Anterior cingulate cortex (tissue), 58 donors: ENCODE measurements at places on chromosomes 13 and 19.

- DNase-seq, result no peak
Measured at GRCh38 chr19:48556163-48556562, 4.2 kb downstream of the SULT2B1 start.

GRCh38 chr19:46413262-46414031 is at the start of gene CCDC8:
Gene CCDC8 (minus strand): TSS chr19:46413564. CDS start chr19:46412810, 754 bp downstream.
- DNase-seq, result peak; percentile 9

DNA sequence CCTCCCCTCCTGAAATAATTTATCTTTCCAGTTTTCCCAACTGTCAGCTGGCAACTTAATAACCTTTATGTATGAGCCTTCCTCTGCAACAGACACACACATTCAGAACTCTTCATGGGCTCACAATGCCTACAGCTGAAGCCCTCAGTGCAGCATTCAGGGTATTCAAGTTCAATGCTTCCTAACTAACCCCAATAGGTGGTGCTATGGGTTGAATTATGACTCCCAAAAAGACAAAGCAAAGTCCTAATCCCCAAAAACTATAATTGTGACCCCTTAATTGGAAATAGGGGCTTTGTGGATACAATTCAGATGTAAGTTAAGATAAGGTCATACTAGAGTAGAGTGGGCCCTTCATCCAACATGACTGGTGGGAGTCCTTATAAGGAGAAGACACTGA is 202.2 kb downstream of the SUCLA2 start:
- no peak for DNase-seq

DNA sequence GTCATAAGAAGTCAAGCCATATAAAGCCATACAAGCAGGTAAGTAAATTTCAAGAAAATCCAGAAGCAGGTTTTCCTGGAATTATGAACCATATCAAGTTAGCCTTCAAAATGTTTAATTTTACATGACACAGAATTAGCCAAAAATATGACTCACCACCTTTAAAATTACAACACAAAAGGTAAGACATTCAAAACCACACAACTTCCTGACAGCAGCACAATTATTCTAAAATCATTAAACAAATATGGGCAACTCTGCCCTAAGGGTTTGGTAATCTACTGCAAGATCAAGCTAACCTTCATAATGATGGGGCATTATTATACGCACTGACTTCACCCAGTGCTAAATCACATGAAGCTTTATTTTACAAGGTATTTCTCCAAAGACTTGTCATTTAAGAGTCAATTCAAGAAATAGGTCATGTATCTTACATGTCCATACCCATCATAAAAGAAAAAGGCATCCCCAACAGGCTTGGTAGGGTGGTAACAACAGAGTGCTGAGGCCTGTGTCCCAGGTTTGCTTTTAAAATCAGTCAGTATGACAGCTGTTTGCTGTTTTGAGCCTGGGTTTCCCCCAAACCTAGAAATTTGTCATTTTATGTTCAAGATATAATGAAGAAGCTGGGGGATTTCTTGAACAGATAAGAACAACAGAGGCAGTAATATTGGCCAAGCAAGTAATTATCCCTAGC is 15.2 kb downstream of the RCBTB1 start:
- DNase-seq, result no peak

DNA sequence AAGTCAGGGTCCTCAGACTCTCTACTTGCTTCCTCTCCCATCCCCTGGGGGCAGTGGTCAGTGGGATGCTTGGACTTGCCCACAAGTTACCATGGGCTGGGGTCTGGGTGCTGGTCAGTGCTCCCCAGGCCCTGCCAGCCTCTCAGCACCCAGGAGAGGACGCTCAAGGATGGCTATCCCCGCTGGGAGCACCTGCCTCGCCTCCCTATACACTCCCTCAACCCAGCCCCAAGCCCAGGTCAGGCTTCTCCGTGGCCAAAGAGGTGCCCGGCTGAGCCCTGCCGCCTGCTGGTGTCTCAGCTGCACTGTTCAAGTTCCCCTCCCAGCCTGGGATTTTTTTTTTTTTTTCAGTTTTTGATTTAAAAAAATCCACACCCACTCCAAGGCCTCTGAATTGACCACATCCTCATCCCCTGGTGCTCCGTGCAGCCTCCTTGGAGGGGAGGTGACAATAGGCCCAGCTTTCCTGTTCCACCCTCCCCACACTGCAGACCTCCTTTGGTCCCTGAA is 10.8 kb downstream of the F2RL3 start:
- DNase-seq, result no peak

DNA sequence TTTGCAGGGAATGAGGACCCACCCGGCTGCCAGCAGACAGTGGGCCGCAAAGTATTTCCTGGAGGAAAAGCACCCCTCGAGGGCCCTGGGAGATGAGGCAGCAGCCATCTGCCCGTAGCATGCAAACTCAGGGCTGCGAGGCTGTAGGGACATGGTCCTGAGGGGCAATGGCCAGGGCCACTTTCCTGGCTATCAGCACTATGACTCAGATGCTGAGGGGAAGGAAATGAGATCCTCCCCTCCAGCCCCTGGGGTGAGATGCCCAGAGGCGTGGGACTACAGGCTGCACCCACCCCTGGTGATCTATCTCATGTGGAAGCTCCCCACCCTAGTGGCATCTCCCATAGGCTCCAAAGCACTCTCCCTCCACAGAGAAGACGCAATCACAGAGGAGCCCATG is 80.1 kb downstream of the SLC7A1 start:
- no peak for DNase-seq

DNA sequence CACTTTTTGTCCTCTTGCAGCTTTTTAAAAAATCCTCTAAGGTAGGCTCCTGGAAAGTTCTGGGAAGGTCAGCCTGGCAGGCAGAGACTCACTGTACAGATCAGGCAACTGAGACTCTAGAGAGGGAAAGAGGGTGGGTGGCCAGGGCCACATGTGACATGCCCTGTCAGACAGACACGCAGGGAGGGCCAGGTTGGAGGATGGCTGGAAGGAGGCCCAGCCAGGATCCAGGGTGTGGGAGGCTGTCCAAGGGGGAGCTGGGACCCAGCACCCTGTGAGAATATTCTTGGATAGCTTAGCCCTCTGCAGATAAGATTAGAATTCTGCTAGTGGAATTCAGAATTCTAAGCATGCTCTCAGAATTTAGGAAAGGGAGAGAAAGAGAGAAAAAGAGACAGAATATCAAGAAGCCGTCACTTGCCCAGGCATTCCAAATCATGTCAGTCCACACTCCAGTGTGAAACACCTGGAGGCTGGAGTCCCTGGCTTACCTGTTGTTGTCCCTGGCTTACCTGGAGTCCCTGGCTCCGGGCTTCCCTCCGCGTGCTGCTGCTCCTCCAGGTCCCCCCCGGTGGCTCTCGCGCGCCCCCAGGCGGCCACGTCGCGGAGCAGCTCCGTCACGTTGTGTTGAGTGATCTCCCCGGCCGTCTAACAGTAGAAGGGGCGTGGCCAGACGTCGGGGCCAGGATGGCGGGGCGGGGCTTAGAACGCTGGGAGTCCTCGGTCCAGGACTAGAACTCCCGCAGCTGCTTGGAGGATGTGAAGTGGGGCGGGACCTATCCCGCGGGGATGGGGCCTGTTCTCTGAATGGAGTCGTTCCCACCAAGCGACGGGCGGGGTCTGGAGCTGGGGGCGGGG is 2.8 kb upstream of the TNNI3 start:
- DNase-seq, result no peak

DNA sequence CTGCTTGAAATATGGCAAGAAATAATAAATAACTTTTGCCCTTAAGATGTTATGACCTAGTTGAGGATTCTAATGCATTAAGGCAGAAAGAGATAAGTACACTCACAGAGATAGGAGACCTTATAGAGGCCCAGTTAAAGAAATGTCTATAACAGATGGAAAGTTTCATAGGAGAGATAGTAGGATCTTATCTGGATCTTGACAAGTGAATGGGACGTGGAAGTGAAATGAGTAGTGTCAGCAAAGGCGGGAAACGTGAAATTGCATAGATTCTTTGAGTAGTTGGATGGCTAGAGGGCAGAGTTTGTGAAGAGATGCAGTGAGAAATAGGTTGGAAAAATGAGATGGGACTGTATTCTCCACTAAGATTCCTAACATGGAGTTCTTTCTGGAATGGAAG is 71.2 kb downstream of the HS6ST3 start:
- DNase-seq, result no peak

DNA sequence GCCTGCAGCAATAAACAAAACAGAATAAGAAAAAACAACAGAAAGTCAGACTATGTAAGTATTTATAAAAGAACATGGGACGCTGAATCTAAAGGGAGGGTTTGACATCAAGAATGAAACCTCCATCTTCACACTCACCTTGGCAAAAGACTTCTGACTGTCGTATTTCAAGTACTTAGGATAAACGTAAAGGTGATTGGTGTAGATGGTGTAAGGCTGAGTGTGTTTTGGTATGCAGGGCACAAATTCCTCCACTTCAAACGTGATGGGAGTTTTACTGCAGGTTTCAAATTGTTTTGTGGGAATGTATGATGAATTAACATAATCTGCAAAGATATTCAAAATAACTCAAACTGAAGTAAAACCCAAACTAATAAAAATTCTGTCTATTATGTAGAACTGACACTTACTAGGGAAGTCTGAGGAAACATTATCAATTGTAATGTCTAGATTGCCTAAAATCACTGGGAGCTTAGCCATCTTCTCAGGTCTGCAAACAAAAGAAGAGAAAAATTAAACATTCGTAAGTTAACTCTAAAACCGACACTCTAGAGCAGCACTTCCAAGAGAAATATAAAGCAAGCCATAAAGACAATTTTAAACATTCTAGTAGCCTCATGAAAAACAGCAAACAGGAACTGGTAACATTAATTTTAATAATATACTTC is 89.5 kb downstream of the DOCK9 start:
- DNase-seq, result no peak

DNA sequence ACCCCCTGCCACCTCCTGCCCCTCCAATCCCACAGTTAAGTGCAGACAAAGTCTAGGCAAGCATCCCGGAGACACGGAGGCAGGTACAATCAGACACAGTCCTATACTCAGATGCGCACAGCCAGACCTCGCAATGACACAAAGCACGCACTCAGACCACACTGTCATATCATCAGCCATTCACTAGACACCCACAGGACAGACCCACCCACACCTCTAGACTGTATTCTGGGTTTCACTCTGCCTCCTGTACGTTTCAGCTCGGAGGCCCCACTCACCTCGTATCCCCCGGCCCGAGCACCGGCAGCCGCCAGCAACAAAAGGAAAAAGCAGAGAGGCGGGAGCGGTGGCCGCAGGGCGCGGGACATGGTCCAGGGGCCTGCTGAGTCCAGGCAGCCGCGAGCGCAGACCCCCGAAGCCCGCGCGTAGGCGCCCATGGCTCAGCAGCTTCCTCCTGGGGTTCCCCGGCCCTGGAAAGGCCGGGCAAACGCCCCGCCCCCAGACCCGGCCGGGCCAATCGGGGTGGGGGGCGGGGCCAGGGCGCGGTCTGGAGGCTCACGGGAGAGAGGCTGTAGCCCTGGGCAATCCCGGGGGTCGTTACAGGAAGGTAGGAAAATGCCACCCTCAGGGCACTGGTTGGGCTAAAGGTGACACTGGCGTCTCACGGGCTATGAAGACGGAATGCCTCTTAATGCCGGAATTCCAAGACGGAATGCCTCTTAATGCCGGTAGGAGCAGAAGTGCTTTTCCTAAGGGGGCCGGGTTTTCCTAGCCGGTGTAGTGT is at the start of the genes MAN2B1 and WDR83:
Gene MAN2B1, minus strand, starts transcription at position 478 of the 784 bp plus-strand sequence. Its CDS starts 41 bp downstream, at position 437.
Gene WDR83, plus strand, starts transcription at position 543 of the 784 bp plus-strand sequence. CDS start 2,984 bp downstream, outside the sequence.
- peak; percentile 74 for DNase-seq
